Activated CD8-positive, alpha-beta T cell treated with anti-CD3 and anti-CD28 coated beads for 36 hours (primary cell): ENCODE measurements at places on chromosomes 7 and 10. TPM values are rescaled to one million over a fixed set of nuclear protein-coding genes. Genes with fewer than 3 reads are reported as not detected.
A peak's percentile ranks its signal among the peaks of the same experiment; 100 is the strongest.

- H3K36me3 ChIP-seq: peaks cover 35% of the 10 kb centered on the region
- H3K4me1 ChIP-seq: no peaks in the 10 kb centered on the region
- no peak for DNase-seq
Observed at GRCh38 chr10:87054373-87055295, 34.5 kb downstream of the FAM25A start.

- no peak overlapping the region for H3K4me3 ChIP-seq
- H3K4me1 ChIP-seq: peaks cover 41% of the 10 kb centered on the region
- peak overlapping the region; percentile 84 for H3K27ac ChIP-seq
- H3K27me3 ChIP-seq: no peaks in the 10 kb centered on the region
- DNase-seq: peak; percentile 7
- H3K36me3 ChIP-seq: peaks cover 51% of the 10 kb centered on the region
Observed at GRCh38 chr7:127654404-127655394, 2.7 kb downstream of the SND1 start.

GRCh38 chr7:4204513-4205165 lies 477.5 kb upstream of the FOXK1 start:
- H3K36me3 ChIP-seq: no peaks in the 10 kb centered on the region
- H3K27ac ChIP-seq: peak overlapping the region; percentile 42
- no peaks in the 10 kb centered on the region for H3K27me3 ChIP-seq
- peak; percentile 16 for DNase-seq

DNA sequence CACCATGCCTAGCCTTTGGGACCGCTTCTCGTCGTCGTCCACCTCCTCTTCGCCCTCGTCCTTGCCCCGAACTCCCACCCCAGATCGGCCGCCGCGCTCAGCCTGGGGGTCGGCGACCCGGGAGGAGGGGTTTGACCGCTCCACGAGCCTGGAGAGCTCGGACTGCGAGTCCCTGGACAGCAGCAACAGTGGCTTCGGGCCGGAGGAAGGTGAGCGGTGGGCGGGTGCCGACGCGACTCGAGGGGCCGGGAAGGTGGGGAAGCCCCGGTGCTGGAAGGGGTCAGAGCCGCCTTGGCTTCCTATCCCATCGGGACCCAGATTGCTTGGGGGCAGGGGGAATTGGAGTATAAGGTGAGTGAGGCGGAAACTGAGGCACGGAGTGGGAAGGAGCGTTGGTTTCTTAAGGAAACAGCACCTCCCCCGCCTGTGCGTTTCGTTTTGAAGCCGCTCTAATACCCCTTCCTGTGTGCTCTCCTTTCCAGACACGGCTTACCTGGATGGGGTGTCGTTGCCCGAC lies 547 bp downstream of the DDIT4 start:
- peak overlapping the region; percentile 97 for H3K27ac ChIP-seq
- no peaks in the 10 kb centered on the region for H3K27me3 ChIP-seq
- peak; percentile 59 for DNase-seq
- H3K4me1 ChIP-seq: peaks cover 43% of the 10 kb centered on the region
- peaks cover 37% of the 10 kb centered on the region for H3K36me3 ChIP-seq
- H3K4me3 ChIP-seq: peak overlapping the region; percentile 100

GRCh38 chr10:68900427-68901104 lies 549 bp upstream of the DDX50 start:
- H3K4me1 ChIP-seq: peaks cover 36% of the 10 kb centered on the region
- peak overlapping the region; percentile 99 for H3K27ac ChIP-seq
- peaks cover 23% of the 10 kb centered on the region for H3K36me3 ChIP-seq
- H3K27me3 ChIP-seq: no peaks in the 10 kb centered on the region
- H3K4me3 ChIP-seq: peak overlapping the region; percentile 99

- no peaks in the 10 kb centered on the region for H3K27me3 ChIP-seq
- DNase-seq: no peak
- H3K36me3 ChIP-seq: no peaks in the 10 kb centered on the region
- H3K4me3 ChIP-seq: no peak overlapping the region
- no peaks in the 10 kb centered on the region for H3K4me1 ChIP-seq
Observed at GRCh38 chr7:103752995-103753394, 236.5 kb downstream of the RELN start.

DNA sequence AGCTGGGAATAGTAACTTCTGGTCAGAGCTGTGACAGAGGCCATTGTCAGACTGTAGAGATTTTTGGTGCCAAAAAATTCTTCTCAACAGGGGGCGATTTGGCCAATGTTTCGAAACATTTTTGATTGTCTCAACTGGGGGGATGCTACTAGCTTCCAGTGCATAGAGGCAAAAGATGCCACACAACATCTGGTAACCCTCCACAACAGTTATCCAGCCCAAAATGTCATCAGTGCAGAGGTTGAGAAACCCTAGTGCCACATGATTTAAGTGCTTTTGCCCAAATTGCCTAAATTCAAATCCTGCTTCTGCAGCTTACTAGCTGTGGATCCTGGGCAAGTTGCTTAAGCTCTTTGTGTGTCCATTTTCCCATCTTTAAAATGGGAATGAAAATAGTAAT lies 71.9 kb downstream of the FZD1 start:
- DNase-seq: no peak
- no peak overlapping the region for H3K4me3 ChIP-seq
- no peak overlapping the region for H3K27ac ChIP-seq
- H3K27me3 ChIP-seq: peaks cover 2% of the 10 kb centered on the region

DNA sequence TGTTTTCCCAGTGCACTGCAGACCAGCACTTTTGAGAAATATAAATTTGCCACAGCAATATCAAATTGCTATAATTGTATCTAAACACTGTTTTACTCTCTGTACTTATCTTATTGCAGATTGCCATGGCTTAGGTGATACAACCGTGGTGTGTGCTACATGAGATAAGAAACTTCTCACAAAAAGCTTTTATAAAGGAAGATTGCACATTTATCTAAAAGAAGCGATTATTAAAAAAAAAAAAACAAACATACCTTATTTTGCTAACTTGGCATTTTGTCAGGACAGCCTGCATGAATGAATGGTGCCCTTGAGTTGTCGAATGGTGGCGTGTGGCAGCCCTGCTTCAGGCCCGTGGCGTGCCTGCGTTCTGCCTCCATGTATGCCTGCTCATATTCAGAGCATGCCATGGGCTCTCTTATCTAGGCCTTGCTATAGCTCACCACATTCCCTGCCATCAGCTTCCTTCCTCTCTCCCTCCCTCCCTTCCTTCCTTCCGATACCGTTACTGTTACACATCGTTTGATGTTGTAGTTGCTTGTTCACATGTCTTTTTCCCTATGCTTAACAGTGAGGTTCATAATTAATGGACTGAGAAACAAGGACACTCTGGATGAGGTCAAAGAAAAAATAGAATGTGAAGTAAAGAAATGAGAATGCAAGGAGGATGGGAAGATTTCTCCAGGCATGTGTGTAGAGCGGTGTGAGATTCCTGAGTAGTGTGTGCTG lies 34.9 kb downstream of the PRKAR2B start:
- no peaks in the 10 kb centered on the region for H3K27me3 ChIP-seq
- no peaks in the 10 kb centered on the region for H3K36me3 ChIP-seq
- no peak for DNase-seq
- H3K4me1 ChIP-seq: no peaks in the 10 kb centered on the region
- no peak overlapping the region for H3K4me3 ChIP-seq

DNA sequence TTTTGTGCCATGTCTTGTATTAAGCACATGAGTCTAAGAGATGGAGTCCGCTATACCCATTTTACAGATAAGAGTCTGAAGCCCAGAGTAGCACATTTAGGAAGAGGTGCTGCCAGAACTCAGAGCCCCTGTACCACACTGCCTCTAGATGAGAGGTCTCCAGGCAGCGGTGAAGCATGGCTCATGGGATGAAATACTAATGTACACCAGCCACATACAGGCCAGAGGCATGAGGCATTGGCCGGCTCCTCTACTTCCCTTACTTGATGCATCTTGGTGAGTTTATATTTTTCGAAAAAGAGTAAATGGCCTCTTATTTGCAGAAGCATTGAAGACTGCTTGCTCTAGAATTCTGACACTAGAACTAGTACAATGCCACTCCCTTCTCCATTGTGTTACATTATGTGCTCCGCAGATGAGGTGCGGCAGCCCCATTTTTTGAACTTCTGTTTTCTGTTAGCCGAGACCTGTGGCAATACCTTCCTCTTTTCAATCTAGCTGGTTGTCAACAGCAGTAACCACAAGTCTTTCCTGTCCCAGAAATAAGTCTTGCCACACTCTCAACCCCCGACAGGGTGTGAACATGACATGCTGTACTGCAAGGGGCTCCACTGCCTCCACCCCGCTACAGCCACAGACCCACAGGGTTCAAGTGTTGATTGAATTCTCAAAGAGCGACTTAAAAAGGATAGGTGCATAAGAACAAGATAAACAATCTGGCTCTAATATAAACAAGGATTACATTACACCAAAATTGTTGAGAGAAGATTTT lies 145.3 kb downstream of the CELF2 start:
- H3K4me1 ChIP-seq: peaks cover 45% of the 10 kb centered on the region
- peaks cover 4% of the 10 kb centered on the region for H3K36me3 ChIP-seq
- no peak overlapping the region for H3K4me3 ChIP-seq
- peak overlapping the region; percentile 99 for H3K27ac ChIP-seq

DNA sequence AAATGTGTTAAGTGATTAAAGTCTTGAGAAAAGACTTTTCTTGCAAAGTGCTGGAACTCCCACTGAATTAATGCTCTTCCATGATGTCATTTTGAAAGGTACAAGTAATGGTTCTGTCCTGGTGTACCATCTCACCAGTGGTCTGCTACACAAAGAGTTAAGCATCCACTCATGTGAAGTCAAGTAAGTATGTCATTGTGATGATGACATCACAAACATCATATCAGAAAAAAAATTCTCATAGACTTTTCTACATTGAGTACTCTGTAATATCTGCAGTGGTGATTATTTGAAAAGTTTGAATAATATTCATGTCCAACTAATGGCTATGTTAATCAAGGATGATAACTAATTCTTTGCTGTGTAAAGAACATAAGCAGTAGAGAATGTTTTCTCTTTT lies 22.6 kb downstream of the WDR11 start:
- peaks cover 36% of the 10 kb centered on the region for H3K36me3 ChIP-seq
- no peaks in the 10 kb centered on the region for H3K27me3 ChIP-seq
- no peak overlapping the region for H3K4me3 ChIP-seq
- no peak for DNase-seq

- no peak overlapping the region for H3K27ac ChIP-seq
- peaks cover 21% of the 10 kb centered on the region for H3K4me1 ChIP-seq
- H3K27me3 ChIP-seq: peaks cover 7% of the 10 kb centered on the region
- no peaks in the 10 kb centered on the region for H3K36me3 ChIP-seq
- no peak for DNase-seq
Observed at GRCh38 chr10:8439040-8439439, 384.6 kb downstream of the GATA3 start.

DNA sequence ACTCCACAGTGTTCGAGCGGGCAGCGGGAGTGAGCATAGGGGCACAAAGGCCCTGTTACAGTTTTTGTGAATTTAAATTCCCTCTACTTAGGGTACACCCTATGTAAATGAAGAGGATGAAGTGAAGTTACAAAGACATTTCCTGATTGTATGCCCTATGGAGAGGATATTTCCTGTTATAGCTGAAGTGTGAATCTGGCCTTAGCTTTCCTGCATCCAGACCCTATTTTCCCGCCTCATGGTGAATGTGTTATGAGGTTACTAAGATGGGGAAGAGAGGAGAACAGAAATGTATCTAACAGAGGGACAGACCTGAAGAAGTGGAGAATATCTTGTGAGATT lies 37.8 kb upstream of the COMMD3 start:
- H3K4me3 ChIP-seq: no peak overlapping the region
- no peak overlapping the region for H3K27ac ChIP-seq
- no peak for DNase-seq
- H3K27me3 ChIP-seq: peaks cover 8% of the 10 kb centered on the region

DNA sequence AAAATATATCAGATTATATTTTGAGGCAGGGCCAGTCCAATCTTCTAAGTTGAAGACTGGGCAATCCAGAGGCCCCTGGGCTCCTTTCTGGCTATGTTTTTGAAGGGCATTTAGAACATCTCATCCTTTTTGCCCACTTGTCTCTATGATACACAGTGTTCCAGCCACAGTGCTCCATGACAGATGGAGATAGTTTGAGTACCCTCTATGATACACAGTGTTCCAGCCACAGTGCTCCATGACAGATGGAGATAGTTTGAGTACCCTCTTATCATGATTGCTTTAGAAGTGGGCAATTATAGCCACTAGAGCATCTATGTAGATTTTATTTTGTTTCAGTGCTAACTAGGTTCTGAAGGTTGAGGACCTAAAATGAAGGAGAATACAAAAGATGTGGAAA lies 33.1 kb upstream of the A1CF start:
- no peaks in the 10 kb centered on the region for H3K4me1 ChIP-seq
- H3K27ac ChIP-seq: no peak overlapping the region
- H3K27me3 ChIP-seq: peaks cover 6% of the 10 kb centered on the region
- H3K4me3 ChIP-seq: no peak overlapping the region
- DNase-seq: no peak

- no peak overlapping the region for H3K27ac ChIP-seq
- H3K4me1 ChIP-seq: no peaks in the 10 kb centered on the region
- no peak overlapping the region for H3K4me3 ChIP-seq
- peaks cover 15% of the 10 kb centered on the region for H3K27me3 ChIP-seq
- no peak for DNase-seq
- H3K36me3 ChIP-seq: no peaks in the 10 kb centered on the region
Observed at GRCh38 chr10:10845185-10845584, 172.5 kb upstream of the CELF2 start.

DNA sequence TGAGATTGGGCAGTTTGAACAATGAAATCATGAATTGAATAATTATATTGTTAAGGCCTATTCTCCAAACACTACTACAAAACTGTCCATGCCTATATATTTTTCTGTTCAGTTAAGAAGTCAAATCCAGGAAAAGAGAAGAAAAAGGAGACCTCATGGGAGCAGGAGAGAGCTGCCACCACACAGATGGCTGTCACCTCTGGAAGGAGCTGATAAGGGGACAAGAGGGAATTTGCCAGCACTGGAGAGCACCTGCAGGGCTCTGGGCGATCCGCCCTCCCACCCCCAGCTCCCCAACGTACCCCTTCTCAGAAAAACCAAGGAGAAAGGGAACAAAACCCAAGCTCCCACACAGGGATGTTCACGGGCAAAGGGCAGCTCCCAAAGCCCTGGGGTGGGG lies 227.8 kb downstream of the TNS3 start:
- H3K4me3 ChIP-seq: no peak overlapping the region
- no peaks in the 10 kb centered on the region for H3K36me3 ChIP-seq
- DNase-seq: no peak
- peaks cover 2% of the 10 kb centered on the region for H3K27me3 ChIP-seq

DNA sequence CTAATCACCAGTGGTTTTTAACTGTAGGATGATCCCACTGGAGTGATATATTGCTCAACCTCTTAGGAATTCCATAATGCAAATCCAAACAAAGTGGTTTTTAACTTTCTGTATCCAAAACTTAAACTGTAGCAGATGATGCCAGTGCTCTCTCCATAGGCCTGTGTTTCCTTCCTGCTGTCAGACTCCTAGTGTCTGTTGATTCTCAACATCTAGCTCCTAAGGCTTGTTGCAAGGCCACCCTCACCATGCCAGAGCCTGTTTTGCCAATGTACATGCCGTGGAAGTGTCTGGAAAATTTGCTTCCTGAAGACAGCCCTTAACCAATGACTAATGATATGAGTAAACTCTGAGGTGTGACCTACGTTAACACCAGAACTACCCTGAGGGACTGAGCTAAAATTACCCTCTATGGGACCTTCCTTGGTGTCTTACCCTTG lies 39.3 kb downstream of the C1GALT1 start:
- no peak for DNase-seq
- H3K4me1 ChIP-seq: peaks cover 38% of the 10 kb centered on the region
- H3K4me3 ChIP-seq: no peak overlapping the region

The BTBD16 gene
- not detected for total RNA-seq

The PRKCQ gene
- total RNA-seq: 46.3 TPM

The IFT22 gene
- total RNA-seq: 3.8 TPM

The RNLS gene
- total RNA-seq: 4.5 TPM

The TMEM225B gene
- 0.92 TPM for total RNA-seq

The OPN4 gene
- not detected for total RNA-seq

The CXCL12 gene
- not detected for total RNA-seq
